Fibroblast of skin of right quadriceps (primary cell): ENCODE measurements at places on chromosomes 12 and 14.

- no peak for DNase-seq
Observed at GRCh38 chr14:65472189-65472588, 59.7 kb downstream of the FUT8 start.

DNA sequence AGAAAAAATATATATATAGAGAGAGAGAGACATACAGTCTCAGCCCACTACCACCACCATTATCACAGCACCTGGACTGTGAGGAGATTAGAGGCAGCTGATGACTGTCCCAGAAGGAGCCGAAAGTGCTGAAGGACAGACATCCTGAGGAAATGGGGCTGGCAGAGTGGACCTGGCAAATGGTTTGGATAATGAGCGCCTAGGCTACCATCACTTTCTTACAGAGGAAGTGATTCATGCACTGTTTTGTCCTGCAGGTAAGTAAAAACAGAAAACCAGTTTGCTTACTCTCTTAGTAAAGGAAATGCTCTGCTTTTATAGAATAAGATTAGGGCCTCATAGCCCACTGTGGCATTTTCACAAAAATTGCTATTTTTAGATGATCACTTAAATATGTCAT, 28.6 kb upstream of the DNM1L start:
- no peak for DNase-seq

- no peak for DNase-seq
Observed at GRCh38 chr12:53091756-53092155, 5.7 kb upstream of the IGFBP6 start.

DNA sequence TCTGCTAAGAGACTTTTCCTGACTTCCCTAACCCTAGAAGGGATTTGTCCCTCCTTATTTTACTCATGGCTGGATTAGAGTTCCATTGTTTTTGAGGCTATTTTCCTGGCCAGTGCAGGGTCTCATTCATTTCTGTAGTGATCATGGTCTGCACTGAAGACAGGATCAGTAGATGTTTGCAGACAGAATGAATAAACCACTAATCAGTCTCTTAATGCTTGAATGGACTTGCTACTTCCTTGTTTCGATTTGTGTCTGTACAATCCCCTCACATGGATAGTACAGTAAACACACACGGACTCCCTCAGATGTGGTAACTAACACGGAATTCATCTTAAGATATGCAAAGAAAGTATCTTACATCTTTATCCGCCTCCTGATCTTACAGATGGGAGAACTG, 102.6 kb upstream of the PRB2 start:
- no peak for DNase-seq

- no peak for DNase-seq
Observed at GRCh38 chr12:14698555-14698954, 2.2 kb upstream of the GUCY2C start.

GRCh38 chr12:8742501-8742900, 44.7 kb downstream of the RIMKLB start:
- peak; percentile 48 for DNase-seq

DNA sequence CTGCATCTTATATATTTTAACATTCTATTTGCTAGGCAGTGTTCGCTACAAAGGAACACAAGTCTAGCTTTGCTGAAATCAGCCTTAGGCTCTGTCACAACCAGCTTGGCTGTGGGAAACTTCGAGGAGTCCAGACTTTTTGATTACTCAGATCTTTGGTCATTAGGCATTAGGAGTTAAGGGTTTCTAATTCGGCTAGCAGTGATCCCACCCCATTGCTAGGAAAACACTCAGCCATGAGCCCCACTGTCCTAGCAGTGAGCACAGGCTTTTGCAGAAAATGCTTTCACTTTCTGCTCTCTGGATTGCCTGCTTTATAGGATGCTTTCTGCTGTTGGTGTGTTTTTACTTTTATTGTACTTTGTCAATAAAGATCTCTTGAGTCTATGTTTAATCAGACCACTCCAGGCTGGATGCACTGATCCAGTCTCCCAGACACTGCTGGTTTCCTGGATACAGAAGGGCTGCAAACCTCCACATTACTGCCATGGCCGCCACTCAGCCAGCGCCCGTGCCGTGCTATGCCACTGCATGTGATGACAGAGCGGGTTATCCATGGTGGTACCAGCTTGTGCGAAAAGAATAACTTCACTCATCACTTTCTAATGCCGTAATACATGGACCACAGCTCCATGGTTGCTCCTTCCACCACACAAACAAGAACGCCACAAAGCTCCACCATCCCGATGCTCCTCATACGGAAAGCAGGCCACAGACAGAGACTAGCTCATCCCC, 41.0 kb upstream of the PYGL start:
- DNase-seq: no peak

DNA sequence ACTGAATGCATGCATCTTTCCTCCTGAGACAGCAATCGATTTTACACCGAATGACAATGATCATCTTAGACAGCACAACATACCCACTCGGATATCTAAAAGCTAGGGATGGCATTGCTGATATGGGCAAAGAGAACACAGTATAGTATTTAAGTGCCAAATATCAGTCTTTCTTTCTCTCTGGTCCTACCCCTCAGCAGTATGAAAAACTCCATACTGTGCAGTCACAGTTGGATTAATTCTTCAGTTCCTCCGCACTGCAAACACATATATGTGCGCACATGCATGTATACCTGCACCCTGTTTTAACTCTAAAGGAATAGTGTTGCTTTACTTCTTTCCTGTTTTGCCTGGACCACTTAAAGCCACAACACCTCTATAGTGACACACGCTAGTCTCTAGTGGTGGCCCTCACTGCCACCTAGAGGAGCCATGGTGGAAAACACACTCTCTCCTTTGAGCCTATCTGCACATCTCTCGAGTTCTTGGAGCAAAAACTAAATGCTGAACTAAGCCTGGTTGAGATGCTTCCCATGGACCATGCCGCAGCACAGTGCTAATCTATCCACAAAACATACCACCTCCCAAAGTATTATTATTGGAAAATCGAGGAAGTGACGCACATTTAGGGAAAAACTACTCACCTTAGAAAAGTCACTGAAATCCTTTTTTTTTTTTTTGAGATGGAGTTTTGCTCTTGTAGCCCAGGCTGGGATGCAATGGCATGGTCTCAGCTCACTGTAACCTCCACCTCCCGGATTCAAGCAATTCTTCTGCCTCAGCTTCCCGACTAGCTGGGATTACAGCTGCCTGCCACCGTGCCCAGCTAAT, 11.9 kb downstream of the TMEM52B start:
- peak; percentile 73 for DNase-seq

GRCh38 chr14:64554556-64554955, 4.8 kb downstream of the PPP1R36 start:
- no peak for DNase-seq

- no peak for DNase-seq
Observed at GRCh38 chr12:117101953-117102799, 3.0 kb upstream of the TESC start.

GRCh38 chr12:30764251-30764650, 9.5 kb upstream of the CAPRIN2 start:
- no peak for DNase-seq

GRCh38 chr12:110546339-110546738, 36.8 kb downstream of the PPTC7 start:
- DNase-seq: peak; percentile 94

DNA sequence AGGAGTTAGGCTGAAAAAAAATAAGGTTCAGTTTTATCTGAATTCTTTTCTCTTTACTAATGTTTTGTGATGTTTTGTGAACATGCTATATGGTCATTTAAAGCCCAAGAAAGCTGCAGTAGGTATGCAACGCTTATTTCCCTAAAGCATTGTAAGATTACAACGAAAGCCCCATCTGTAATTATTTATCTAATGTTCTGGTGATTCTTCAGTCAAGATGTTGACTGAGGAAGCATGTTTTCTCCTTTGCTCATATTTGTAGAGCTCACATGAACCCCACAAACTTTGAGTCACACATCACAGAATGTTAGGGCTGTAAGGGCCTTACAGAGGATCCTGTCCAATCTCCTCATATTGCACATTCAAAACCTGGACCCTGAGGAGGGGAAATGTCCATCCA, 3.2 kb upstream of the TUBA1C start:
- peak; percentile 80 for DNase-seq

DNA sequence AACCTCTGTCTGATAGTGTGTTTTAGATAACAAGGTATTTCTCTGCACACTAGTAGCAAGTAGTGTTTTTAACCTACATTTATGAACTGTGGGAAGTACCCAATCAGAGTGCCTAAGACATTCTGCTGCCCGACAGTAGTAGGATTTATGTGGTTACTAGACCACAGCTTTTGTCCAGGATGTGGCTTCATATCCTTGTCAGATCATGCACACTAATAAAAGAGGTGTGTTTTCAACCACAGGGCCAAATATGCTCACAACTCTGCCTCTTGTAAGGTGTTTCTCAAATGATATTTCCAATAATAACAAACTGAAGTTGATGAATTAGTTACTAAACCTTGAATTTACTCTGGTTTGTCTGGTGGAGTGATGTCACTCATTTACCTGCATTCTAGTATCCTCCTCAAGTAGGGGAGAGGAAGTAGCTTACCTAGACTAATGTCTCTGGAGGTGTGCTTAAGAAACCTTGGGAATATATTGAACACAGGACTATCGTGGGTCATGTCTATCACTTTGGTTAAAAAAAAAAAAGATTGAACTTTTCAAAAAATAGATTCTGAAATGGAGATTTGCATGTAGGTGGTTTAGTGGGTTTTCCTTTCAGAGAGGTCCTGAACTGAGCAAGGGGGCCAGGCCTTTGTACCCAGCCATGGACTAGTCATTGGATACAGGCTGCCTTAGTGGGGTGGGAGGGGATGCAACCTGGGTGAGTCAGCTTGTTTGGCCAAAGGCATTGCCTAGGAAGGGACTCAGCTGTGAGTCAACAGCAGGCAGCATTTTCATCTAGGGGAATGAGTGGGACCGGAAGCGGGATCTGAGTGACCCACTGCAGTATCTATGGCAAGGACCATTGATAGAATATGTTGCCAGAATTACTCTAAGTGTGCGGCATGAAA, 14.1 kb downstream of the FBXW8 start:
- peak; percentile 70 for DNase-seq

GRCh38 chr12:102876883-102877282, 40.2 kb downstream of the PAH start:
- DNase-seq: no peak

DNA sequence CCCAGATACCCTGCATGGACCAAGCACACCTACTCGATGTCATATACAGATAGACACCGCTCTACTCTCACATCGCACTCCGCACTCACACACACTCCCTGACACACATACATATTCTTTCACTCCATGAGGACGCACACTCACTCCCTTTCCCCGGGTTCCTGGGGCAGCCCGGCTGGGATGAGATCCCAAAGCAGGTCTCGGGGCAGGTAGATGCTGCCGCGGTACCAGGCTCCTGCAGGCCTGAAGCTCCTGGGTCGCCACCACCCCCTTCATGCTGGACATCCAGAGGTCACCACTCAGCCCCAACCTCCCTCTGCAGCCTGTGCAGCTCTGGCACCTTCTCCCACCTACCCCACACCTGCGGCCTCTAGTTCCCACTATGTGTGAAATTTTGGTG, 2.3 kb downstream of the C1QL4 start:
- no peak for DNase-seq

DNA sequence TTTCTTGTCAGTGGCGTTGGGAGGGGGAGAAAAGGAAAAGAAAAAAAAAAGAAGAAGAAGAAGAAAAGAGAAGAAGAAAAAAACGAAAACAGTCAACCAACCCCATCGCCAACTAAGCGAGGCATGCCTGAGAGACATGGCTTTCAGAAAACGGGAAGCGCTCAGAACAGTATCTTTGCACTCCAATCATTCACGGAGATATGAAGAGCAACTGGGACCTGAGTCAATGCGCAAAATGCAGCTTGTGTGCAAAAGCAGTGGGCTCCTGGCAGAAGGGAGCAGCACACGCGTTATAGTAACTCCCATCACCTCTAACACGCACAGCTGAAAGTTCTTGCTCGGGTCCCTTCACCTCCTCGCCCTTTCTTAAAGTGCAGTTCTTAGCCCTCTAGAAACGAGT, 1.9 kb downstream of the ASCL1 start:
- no peak for DNase-seq

- DNase-seq: peak; percentile 91
Observed at GRCh38 chr12:69821456-69822159, 3.4 kb upstream of the MYRFL start.

DNA sequence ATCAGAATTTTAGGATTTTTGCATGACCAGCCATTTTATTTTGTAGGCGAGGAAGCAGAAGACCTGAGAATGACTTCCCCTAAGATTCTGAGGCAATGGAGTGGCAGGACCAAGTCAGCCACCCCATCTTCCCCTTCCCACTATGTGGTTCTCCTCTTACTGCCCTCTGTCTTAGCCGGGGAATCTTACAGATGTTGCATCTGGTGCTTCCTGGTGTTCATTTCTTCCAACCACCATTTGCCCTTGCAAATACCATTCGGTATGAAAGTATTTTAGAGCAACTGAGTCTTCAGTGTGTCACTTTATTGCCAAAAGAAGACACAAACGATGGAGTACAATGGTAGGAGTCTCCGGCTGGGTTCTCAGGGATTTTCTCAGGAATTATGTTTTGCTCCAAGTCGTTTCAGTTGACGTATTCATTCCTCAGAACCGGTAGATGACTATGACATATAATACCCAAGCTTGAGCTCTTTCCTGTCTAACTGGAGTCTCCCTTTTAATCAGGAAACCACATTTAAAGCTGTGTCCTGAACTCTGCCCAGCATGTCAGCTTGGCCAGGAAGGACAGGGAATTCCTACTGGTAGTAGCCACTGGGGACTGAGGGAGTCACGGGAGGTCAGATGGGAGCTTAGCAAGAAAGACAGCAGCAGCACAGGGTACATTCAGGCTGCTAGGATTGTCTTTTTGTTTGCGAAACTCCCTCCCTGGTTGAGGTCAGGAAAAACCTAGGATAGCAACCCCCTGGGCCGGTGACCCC, 87.0 kb downstream of the SAMD4A start:
- DNase-seq: peak; percentile 73

DNA sequence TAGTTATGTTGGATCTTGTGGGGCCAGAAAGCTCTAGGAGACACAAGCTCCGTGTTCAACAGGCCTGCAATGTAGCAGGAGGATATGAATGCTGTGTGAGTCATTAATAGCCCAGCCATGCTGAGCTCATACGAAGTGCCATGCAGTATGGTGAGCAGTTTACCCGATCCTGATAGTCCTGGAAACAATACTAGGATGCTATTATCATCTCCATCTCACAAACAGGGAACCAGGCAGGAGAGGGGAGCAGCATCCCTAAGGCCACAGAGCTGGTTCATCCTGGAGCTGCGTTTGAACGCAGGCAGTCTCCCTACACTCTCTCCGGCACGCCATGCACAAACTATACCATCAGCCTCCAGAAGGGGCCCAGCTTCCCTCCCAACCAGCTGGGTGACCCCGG, 20.5 kb downstream of the TTC7B start:
- peak; percentile 88 for DNase-seq

DNA sequence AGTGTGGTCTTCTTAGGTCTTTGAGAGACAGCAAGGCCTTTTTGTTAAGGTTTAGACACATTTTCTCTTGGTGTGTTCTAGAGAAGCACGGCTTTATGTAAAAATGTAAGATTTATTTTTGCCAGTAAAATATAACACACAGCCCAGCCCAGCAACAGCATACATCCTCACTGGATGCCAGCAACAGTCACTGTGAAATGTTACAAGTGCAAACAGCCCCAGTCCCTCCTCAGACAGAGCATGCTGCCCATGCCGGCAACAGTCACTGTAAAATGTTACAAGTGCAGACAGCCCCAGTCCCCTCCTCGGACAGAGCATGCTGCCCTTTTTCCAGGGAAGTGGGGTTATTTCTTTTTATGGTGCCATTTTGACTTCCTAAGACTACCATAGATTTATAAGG, 207.6 kb downstream of the CHST11 start:
- DNase-seq: no peak
